Epithelial cell of alveolus of lung (primary cell): ENCODE measurements at places on chromosomes 2 and 18. TPM values are rescaled to one million over a fixed set of nuclear protein-coding genes. Genes with fewer than 3 reads are reported as not detected.

Gene TEKT4
- not detected in 2 replicates for total RNA-seq

Gene RPRD1A
- 33.4 and 36.6 TPM in 2 replicates for total RNA-seq

Gene ST6GAL2
- 0.08 and 1.9 TPM in 2 replicates for total RNA-seq

Gene HOXD9
- total RNA-seq = not detected in 2 replicates

Gene CCDC150
- total RNA-seq = 1.4 and 2.3 TPM in 2 replicates

Gene GCG
- total RNA-seq = not detected in 2 replicates

Gene CD207
- total RNA-seq = not detected in 2 replicates

Gene SKA1
- total RNA-seq = 3.7 and 15.9 TPM in 2 replicates

Gene ADRA2B
- not detected in 2 replicates for total RNA-seq

Gene STARD6
- total RNA-seq = not detected in 2 replicates

Gene CDCA7
- 9.0 and 17.3 TPM in 2 replicates for total RNA-seq

Gene EFHD1
- total RNA-seq = 0.40 and 2.2 TPM in 2 replicates

Gene ICOS
- total RNA-seq = not detected in 2 replicates

Gene ZNF892
- 2.2 and 5.7 TPM in 2 replicates for total RNA-seq
